NCI-H69 (cell line): ENCODE measurements at places on chromosomes 5 and 9.

GRCh38 chr5:57042524-57042931 is 90.6 kb upstream of the MIER3 start:
- DNase-seq, result no peak

DNA sequence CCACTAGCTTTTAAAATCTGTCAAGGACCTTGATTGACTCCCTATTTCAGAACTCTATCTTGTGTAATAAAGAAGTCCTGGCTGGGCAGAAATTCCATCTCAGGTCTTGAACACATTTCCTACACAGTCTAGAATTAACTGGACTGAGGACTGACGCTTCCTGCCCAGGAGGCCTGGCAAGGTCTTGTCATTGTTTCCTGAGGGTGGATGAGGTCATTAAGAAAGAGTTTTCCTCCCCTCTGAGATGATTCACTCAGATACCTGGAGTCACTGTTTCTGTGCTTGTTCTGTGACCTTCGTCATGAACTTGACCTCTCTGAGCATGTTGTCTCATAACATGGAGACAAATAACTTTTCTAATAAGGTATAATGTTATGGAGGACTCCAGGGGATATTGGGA is 10.0 kb downstream of the MTAP start:
- peak; percentile 31 for DNase-seq

DNA sequence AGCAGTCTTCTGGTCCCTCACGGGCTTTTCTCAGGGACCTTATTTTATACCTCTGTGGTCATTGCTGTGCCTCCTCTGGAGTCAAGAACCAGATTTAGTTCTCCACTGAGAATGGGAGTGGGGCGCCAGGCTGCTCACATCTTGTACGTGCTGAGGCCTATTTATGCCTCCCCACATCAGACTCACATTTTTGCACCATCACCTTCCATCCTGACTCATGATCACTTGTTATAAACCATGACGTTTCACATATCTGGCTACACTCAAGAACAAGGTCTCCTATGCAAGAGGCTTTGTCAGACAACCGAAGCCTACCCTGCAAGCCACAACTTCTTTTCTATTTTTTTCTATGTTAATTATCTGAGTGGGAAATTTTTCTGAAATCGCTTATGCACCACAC is 10.7 kb downstream of the PRUNE2 start:
- DNase-seq, result no peak

- no peak for DNase-seq
Measured at GRCh38 chr5:78449103-78449502, 88.7 kb downstream of the SCAMP1 start.

- peak; percentile 92 for DNase-seq
Measured at GRCh38 chr5:51380603-51381207, 2.5 kb upstream of the ISL1 start.

- DNase-seq, result peak; percentile 68
Measured at GRCh38 chr9:5442400-5443011, 4.8 kb upstream of the PLGRKT start.

DNA sequence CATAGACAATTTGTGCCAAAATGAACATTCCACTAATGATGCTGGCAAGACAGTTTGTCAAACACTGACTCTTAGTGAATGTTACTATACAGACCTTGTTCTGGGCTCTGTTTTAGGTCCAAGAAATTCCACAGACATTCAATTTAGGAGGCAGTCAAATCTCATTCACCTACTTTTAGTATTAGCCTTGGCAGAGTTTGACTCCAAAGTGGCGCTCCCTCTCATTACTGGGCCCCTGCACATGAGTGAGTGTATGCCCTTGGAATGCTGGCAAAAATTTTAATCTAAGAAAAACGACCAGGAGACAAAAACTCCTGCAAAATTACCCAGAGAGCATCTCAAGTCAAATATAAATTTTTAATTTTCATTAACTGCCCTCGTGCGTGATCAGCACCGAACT is 94.9 kb upstream of the SLC27A6 start:
- no peak for DNase-seq

DNA sequence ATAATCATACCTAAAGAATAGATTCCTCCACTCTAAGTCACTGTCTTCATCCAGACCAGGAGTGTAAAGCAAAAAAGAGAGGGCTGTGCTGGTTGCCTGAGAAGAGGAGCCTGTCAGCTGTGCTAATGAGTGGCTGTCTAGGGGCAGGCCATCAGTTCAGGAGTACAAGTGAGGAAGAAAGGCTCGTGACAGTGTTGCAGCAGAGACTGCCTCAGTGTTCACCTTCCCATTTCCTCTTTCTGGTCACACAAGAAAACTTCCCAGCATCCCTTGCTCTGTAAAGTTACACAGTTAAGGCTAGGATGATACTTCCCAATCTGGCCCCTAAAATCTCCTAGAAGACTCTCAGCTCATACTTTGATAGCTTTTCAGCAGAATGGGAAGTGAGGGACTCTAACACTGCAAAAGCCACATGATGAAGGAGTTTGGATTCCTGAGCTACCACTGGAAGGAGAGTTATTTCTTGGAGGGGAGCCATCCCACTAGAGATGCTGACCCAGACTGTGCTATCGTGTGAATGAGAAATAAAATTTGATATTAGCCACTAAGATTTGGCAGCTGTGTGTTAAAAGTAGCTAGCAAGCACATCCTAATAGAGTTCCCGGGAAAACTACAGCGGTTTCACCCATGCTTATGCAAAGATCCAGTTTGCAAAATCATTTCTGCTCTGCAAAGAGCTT is 67.1 kb downstream of the ADAMTS12 start:
- no peak for DNase-seq

DNA sequence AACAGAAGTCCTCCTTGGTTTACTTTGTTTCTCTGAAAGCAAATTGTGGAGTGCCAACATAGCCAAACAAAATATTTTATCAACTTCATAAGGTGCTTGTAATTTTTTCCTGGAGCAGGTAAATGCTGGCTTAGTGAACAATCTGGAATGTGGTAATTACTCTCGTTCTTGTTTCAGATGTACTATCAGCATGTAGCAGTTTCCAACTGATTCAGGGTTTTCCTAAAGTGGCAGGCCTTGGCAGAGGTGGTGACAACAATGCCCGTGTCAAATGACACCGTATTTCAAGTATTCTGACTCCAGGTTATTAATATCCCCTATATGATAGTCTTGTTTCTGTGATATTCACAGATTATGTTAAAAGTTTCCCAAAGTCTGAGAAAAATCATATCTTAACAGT is 1.2 kb downstream of the C9orf72 start:
- DNase-seq, result peak; percentile 33

GRCh38 chr9:38343552-38343951 is 49.0 kb upstream of the ALDH1B1 start:
- DNase-seq, result no peak
